ENCODE measurements at places on chromosomes 4 and X.

GRCh38 chr4:21092531-21092930 is 392.3 kb downstream of the PACRGL start:
- no peak for DNase-seq

DNA sequence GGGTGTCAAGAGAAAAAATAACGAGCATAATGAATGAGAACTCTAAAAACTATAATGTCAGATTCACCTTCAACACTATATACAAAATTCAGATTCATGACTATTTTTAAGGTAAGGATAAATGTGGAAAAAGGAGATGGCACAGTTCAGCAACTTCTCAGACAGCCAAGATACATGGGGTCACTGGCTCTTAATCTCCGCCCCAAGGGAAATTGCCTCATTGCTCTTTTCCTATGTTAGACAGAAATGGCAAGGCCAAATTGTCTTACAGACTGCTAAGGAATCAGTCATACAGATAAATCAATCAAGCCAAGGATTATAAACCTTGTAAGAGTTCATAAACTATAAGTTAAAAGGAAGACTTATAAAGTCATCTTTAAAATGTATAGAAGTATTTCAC is 183.4 kb downstream of the OPHN1 start:
- no peak for DNase-seq

DNA sequence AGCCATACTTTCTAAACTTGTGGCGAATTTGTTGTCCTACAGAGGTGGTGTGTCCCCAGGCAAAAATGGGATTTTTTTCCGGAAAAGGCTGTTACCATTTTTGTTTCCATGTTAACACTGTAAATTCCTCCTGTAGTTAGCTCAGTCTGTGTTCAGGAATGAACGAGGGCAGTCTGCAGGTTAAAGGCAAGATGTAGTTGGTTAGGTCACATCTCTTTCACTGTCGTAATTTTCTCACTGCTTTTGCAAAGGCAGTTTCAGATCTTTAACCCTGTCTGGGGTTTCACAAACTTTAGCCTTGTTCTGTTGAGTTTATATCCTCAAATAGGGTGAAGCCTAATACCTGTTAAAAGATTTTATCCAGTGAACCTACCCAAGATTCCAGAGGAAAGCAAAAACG is 50.5 kb upstream of the PUDP start:
- no peak for DNase-seq

GRCh38 chrX:135345107-135345589 is 35.9 kb downstream of the ETDC start:
- no peak for DNase-seq

DNA sequence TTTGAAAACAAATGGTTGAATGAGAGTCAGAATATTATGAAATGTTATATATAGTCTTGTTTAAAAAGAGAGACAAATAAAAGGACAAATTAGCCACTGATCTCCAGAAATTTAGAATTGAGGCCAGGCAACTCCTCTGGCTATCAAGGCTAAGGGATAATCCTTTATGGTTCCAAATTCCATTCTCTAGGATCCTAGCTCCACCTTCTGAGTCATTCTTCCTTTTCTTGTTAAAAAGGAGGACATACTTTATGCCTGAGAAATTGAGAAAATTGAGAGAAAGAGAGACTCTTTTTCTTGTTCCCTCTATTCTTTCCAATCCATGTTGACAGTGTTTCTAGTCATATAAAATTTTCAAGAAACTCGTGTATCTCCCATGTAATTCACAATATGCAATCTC is 1299.5 kb downstream of the FSTL5 start:
- no peak for DNase-seq

Data from activated naive CD8-positive, alpha-beta T cell treated with anti-CD3 and anti-CD28 coated beads, Interleukin-2, amount 50 U/mL, for 24 hours (primary cell).